ENCODE measurements at places on chromosomes 16 and 17. TPM values are rescaled to one million over a fixed set of nuclear protein-coding genes. Genes with fewer than 3 reads are reported as not detected.
A peak's percentile ranks its signal among the peaks of the same experiment; 100 is the strongest.

The EPN3 gene
- 2.1 TPM for polyA plus RNA-seq

DNA sequence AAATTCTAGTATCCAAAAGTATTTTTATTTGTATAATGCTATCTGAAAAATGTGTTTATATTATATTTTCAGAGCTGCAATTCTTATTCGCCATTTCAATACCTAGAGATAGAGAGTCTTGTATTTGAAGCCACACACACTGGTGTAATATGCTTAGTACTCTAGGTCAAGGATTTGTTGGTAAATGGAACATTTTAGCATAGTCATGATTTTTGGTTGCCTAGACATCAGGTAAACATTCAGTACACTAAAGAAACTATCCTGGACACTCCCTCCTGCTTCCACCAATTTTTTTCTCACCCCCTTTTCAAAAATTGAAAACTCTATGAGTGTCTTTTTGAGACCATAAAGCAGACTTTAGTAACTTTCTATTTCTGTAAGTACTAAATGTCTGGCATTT is 20.8 kb downstream of the ABHD15 start:
- DNase-seq: no peak

DNA sequence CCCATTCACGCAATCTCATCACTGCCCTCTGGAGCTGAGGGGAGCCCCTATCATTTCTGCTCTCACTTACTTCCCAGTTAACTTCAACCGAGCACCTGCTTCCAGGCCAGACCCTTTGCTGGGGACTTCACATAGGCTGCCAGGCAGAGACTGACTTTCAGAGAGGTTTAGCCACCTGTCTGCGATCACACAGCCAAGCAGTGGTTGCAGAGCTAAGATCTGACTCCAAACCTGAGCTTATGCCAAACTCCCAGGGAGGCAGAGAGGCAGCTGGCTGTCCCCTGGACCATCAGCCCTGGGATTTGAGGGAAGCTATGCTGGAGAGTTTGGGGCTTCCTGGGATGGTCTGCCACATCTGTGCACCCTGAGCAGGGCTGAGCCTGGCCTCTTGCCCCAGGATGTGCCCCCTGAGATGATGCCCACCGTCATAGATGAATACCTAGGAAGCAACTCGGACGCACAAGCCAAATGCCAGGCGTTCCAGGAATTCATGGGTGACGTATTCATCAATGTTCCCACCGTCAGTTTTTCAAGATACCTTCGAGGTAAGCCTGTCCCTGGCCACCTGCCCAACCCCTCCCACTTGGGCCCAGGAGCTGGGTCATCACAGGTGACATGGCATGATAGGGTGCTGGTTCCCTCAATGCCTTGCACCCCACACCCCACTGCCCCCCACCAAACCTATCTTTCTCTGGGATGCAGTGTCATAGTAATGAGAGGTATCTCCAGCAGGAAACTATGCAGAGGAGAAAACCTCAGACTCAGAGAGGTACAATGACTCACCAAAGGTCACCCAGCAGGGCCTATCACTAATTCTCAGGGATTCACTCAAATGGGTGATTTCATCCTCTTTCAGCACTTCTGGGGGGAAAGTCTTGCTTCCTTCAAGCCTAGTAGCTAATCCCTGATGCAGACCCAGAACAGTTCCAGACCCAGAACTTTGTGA is 10.0 kb downstream of the CES3 start:
- no peak for DNase-seq

DNA sequence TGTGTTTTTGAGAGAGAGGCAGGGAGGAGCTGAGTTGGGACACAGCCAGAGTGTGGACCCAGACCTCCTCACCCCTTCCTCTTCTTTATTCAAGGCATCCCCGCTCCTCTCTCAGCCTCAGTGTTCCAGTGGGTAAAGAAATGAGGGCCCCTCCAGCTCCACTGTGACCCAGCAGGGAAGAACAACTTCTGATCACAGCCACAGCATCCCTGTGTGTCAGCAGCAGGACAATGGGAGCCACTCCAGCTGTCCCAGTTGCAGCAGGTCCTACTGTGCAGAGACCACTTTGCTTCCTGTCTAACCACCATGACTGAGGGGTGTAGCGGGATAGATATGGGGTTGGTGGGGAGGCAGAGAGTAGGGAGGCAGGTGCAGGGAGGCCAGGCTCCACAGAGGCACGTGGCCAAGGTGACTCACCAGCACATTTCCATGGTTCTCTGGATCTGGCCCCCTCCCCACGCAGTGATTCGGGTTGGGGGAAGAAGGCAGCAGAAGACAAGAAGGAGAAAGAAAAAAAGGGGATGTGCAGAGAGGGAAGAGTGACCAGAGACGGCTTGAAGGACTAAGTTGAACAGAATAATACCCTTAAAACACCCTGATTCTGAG is 24.5 kb downstream of the PIK3R5 start:
- DNase-seq: no peak

The HBA1 gene
- 289 TPM for polyA plus RNA-seq

- peak; percentile 67 for DNase-seq
These were observed 224.0 kb downstream of the IRX3 start for GRCh38 chr16:54062361-54063278.

GRCh38 chr17:43573579-43574321 is 27.6 kb upstream of the ETV4 start:
- no peak for DNase-seq
